ENCODE measurements at places on chromosomes 16 and 17. TPM values are rescaled to one million over a fixed set of nuclear protein-coding genes. Genes with fewer than 3 reads are reported as not detected.
A peak's percentile ranks its signal among the peaks of the same experiment; 100 is the strongest.

Gene BRCA1
- total RNA-seq = 6.1 TPM

Gene MYL4
- 0.36 TPM for total RNA-seq

Gene CBX2
- 3.4 TPM for total RNA-seq

Gene ABCA9
- total RNA-seq = 3.9 TPM

Gene NEUROD2
- total RNA-seq = not detected

- H3K36me3 ChIP-seq = no peaks in the 10 kb centered on the region
- no peak overlapping the region for H3K27ac ChIP-seq
- peaks cover 5% of the 10 kb centered on the region for H3K4me1 ChIP-seq
- H3K4me3 ChIP-seq = no peak overlapping the region
- peak; percentile 50 for DNase-seq
Measured at GRCh38 chr16:88759245-88759975, 25.6 kb downstream of the PIEZO1 start.

DNA sequence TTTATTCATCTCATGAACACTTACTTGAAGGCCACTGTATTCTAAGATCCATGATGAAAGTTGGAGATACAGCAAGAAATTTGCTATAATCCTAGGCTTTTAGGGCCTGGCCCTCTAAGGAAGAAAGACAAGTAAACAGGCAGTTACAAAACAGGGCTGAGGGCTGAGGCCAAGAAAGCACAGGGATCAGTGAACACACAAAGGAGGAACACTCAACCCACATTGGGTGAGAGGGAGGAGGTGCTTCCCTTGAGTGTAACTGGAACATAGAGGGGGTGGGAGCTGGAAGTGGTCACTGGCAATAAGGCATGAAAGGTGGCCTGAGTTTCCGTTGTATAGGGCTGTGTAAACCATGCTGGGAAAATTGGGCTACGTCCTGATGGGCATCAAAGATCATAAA lies 112.2 kb downstream of the ZNF18 start:
- no peaks in the 10 kb centered on the region for H3K4me1 ChIP-seq
- H3K36me3 ChIP-seq = no peaks in the 10 kb centered on the region
- DNase-seq = no peak
- H3K4me3 ChIP-seq = no peak overlapping the region
- H3K27me3 ChIP-seq = no peaks in the 10 kb centered on the region

- peak; percentile 77 for DNase-seq
- H3K4me1 ChIP-seq = peaks cover 60% of the 10 kb centered on the region
- no peak overlapping the region for H3K27ac ChIP-seq
Measured at GRCh38 chr17:78357177-78357586, 2.7 kb downstream of the SOCS3 start.

DNA sequence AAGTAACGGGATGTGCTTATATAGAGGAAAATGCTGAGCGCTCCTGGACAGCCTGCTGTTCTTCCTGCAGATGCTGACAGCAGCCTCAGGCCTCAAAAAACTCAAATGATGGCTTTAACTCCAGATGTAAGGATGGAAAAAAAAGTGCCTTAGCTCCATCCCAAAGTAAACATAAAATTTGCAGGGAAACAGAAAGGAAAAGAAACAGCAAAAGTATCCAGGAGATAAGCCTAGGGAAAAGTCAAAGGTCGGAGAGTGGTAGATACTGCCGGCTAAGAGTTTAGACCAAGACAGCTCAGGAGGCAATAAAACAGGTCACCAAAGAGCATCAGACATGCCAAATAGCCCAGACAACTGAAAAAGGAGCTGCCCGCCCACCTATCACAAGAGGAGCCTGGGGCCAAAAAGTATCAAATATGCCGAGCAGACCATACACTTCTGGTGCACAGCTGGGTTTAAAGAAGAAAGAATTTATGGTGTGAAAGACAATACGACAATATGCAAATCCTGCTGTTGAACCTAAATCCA lies 6.9 kb downstream of the KRT31 start:
- no peak overlapping the region for H3K27ac ChIP-seq
- H3K4me3 ChIP-seq = no peak overlapping the region
- H3K27me3 ChIP-seq = no peaks in the 10 kb centered on the region
- H3K4me1 ChIP-seq = no peaks in the 10 kb centered on the region

GRCh38 chr16:13612623-13613022 lies 307.3 kb upstream of the ERCC4 start:
- no peaks in the 10 kb centered on the region for H3K4me1 ChIP-seq
- no peak for DNase-seq
- H3K27me3 ChIP-seq = no peaks in the 10 kb centered on the region
- H3K27ac ChIP-seq = no peak overlapping the region

GRCh38 chr17:78474614-78475146 lies 96.2 kb downstream of the PGS1 start:
- H3K36me3 ChIP-seq = no peaks in the 10 kb centered on the region
- no peak overlapping the region for H3K4me3 ChIP-seq
- H3K4me1 ChIP-seq = no peaks in the 10 kb centered on the region
- no peak overlapping the region for H3K27ac ChIP-seq
- no peaks in the 10 kb centered on the region for H3K27me3 ChIP-seq
- no peak for DNase-seq

DNA sequence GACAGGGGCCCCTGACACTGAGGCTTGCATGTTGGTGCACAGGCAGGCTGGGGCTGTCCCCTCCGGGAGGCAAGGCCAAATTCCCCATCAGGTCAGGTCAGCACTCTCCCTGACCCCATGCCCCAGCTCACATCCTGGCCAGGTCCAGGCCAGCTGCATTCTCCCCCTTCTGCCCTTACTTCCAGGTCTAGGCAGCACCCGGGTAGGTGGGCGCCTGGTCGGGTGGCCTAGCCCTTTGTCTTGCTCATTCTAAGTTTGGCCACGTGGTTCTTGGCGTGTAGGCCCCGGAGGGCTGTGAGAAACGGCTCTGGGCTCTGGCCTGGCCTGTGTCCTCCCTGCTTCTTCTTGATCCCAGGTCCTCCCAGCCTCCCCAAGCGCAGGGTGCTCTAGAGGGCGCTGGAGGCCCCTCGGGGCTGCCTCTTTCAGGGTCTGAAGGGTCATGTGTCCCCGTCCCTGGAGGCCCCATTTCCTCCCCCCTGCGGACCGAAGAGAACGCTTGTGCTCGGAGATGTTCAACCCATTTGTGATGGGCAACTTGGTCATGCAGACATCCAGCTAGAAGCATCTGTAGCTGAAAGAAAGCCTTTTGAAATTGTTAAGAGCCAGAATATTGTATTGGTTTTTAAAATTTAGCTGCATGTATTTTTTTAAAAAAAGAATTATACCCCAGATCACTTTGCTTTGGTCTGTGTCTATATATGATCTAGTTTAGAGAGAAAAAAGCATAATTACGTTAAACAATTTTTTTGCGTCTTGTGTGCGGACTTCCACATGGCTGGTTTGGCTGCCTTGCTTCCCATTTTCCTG lies 6.7 kb downstream of the BAHCC1 start:
- H3K36me3 ChIP-seq = no peaks in the 10 kb centered on the region
- peaks cover 8% of the 10 kb centered on the region for H3K4me1 ChIP-seq
- H3K27ac ChIP-seq = peak overlapping the region; percentile 18
